CMK (cell line): ENCODE measurements at places on chromosomes 1 and 21.

- DNase-seq, result no peak
These were observed 207.2 kb downstream of the PTGER3 start for GRCh38 chr1:70840260-70840953.

- no peak for DNase-seq
These were observed 40.9 kb upstream of the SIK1 start for GRCh38 chr21:43467785-43468184.

GRCh38 chr1:243483071-243483771 lies 227.4 kb downstream of the SDCCAG8 start:
- DNase-seq, result no peak

DNA sequence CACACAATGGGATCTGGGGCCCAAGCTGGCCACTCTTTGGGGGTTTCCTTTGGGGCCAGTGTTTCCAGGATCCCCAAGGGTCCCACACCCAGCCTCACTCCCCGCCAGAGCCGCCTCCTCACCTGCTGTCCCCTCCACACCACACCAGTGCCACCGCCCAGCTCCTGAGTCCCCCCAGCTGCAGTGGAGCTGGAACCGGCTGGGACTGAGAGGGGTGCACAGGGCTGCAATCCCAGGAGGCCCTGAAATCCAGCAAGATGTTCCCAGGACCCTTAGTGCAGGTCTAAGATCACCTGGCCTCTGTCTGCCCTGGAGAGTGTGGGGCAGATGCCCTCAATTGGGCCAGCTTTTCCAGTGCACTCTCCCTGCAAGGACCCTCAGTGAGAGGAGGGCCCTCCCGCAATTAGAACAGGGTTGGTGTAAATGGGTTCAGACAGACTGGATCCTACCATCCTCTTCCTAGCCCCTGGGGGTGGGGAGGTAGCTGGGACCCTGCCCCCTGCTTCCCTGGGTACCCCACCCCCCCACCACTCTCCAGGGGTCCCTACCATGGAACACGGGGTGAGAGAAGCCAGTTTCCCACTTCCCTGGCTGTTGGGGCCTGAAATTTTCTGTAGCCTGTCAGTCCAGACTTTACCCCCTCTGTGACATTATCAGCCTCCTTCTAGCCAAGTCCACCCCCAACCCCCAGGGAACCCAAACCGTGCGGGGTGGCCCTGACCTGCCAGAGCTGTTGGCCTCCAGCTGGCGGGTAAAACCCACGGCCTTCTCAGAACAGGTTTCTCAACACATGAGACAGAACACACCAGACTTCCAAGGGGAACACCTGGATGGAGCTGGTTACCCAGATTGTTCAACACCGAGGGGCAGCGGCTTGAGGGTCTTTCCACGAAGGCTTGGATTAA lies 7.0 kb downstream of the KRTAP10-12 start:
- DNase-seq, result no peak

DNA sequence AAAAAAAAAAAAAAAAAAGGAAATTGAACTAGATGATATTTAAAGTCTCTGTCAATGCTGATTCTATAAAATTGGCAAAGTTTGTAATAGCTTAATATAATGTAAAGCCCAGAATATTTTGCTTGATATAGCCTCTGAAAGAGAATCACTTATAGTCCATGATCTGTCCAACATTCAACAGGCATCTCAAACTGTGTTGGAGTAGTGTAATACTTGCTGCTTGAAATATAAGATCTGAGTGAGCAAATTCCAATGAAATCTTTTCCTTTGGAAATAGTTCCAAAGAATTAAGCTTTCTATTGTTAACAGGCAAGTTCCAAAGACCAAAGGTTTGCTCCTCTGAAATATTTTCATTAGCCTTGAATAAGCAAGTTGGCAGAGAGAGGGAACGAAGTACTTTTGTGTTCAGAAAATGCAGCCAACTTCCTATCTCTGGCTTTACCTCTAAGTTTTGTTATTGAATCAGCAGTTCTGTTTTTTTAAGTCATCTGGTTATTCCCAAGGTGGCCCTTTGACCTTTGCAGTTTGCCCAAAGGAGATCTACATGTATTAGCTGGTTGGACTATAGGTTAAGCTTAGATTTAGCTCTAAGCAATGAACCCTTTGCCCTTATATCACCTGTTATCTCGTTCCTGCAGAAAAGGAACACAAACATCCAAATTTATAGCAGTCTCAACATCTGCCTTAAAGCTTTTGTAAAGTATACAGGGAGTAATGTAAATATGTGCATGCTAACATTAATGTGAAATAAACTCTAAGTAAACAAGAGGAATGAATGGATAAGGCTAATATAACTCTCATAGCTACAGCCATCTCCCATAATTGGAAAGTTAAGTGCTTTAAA lies 24.4 kb upstream of the CEP350 start:
- DNase-seq, result no peak

DNA sequence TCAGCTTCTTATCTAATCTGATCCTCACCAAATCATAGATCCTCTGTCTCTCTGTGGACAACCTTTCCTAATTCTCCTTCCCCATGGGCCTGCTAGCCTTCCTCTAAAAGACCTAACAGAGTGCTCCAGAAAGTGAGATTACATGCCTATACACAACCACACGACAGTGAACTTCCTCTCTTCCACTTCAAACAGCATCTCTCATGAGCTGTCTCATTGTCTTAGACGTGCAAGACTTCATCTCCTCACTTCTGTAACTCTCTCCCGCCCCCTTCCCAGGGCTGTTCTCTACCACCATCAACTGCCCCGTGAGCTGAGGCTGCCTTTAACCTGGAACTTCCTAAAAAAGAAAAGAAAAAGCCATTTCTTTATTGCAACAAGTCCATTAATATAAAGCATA lies 14.1 kb upstream of the A3GALT2 start:
- DNase-seq, result no peak

DNA sequence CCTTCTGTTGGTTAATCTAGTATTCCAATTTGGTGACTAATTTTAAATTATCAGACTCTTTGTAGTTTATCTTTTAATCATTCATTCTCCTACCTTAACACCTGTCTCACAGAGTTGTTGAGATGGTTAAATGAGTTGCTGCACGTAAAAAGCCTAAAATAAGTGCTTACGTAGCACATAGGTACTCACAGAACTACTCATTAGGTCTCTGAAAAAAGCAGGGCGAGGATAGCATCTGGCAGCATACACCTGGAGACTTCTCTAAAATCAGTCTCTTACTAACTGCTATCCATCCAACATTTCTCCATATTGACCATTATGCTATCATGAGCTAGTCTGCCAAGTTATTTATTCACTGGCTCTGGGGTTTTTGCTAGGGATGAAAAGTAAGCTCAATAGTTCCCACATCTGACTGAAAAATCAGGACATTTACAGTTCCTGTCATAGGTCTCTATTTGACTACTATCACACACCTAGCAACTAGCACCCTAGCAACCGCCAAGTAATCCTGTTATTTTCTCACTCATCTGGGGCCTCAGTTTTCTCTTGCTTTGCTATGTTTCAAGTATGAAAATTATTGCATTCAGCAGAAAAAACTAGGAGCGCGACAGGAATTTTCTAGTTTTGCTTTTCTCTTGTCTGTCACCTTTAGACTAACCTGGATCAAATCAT lies 11.2 kb downstream of the CSDE1 start:
- DNase-seq, result no peak

DNA sequence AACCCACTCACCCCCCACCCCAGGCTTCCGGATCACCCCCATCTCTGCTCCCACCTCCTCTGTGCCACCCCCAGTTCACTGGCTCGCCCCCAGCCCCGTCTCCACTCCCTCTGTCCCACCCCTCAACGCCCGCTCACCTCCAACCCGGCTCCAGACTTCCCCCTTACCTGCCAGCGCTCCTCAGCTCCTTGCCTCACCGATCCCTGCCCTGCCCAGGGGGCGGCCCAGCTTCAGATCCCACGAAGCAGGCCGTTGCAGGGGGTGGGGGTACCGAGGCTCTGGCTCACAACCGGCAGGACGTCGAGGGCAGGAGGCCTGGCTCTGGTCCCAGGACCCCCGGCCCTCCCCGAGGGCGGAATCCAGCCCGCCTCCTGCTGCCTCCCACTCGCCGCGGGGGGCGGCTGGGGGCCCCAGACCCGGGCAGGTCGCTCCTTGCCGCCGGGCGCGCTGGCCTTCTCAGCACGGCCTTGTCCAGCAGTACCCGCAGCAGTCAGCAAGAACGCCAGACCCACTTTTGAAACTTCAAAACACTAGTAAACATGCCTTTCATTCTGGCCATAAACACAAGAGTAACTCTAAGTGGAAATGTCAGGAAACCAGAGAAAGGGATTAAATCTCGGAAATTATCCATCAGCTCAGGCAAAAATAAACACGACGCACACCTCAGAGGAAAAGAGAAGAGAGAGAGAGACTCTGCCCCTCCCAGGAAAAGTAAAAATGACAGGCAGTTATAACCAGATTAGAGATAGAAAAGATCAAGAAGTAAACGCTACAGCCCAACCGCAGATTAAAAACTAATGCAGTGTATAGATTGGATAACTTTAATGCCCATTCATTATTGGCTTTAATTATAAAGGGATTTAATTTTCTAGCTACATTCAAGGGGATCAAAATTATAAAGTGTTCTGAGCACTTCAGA lies 1.0 kb upstream of the FAM89A start:
- no peak for DNase-seq

DNA sequence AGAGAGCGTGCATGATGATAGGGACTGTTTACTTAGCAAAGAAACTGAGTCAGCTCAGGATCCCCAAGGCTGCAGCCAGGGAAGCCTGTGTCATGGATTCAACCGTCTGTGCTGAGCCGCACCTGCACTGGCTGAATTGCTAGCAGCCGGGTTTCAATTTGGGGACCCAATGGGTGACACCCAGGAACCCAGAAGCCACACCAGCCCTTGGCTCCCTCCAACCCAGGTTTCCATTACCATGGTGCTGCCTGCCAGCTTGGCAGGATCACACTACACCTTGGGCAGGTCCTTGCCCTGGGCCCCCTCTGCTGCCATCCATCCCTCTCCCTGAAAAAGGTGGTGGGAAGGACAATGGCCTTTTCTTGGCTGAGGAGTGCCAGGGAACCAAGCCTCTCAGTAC lies 64.0 kb upstream of the CLDN14 start:
- DNase-seq, result no peak
